ENCODE measurements at places on chromosomes 13 and 19. TPM values are rescaled to one million over a fixed set of nuclear protein-coding genes. Genes with fewer than 3 reads are reported as not detected.

DNA sequence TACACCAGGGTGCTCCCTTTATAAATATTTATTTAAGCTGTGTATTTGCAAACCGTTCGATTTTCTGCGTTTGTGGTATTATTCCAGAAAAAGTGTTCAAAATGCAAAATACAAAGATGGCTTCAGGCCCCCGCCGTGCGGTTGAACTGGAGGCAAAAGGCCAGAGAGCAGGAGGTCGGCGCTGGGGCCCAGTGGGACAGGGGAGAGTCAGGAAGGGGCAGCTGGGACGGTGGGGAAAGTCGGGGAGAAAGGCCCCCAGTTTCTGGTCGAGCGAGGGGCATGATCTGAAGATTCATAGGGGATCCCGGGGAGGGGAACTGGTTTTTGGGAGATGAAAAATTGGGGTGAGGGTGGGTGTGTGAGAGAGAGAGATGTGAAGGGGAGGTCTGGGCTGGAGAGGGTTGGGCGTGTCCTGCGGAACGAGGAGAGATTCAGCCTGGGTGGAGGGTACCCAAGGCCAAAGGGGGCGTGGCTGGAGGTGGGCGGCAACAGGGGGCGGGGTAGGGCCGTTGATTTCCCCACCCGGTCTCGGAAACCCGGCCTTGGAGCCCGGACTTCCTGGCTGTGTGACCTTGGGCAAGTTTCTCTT is 678 bp downstream of the ISOC2 start:
- peak; percentile 85 for DNase-seq

GRCh38 chr19:38263689-38264485 is 486 bp upstream of the SPINT2 start:
- DNase-seq, result peak; percentile 91

DNA sequence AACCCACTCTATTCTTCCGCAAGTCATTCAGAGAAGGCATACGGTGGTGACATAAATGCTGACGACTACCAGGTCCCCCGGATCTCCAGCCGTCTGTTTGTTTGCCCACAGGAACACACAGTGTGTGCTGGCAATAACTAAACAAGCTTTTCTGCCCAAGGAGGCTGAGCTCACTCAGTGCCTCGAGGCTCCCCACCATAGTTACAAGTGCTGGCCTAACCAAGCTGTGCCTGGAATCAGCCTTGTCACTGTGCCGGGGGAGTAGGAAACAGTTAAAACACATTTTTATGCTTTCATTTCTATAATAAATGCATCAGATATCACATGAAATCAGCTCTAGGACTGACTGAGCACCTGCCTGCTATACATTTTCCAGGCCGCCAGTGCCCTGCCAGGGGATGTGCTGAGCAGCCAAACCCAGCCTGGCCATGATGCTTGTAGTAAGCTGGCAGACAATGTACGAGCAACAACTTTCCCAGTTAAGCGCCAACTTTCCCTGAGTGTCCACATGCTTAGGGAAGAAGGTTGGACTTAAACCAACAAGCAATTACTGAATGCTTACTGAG is 28.1 kb downstream of the BRD4 start:
- no peak for DNase-seq

GRCh38 chr13:76823969-76824368 is 62.2 kb downstream of the KCTD12 start:
- no peak for DNase-seq

GRCh38 chr13:49265822-49266221 is 18.1 kb downstream of the CDADC1 start:
- no peak for DNase-seq

GRCh38 chr13:68984688-68985319 is 1122.8 kb upstream of the ATXN8OS start:
- DNase-seq, result no peak

GRCh38 chr13:89361909-89362308 is 1690.7 kb downstream of the SLITRK5 start:
- DNase-seq, result no peak

The PTGER1 gene
- not detected for total RNA-seq

DNA sequence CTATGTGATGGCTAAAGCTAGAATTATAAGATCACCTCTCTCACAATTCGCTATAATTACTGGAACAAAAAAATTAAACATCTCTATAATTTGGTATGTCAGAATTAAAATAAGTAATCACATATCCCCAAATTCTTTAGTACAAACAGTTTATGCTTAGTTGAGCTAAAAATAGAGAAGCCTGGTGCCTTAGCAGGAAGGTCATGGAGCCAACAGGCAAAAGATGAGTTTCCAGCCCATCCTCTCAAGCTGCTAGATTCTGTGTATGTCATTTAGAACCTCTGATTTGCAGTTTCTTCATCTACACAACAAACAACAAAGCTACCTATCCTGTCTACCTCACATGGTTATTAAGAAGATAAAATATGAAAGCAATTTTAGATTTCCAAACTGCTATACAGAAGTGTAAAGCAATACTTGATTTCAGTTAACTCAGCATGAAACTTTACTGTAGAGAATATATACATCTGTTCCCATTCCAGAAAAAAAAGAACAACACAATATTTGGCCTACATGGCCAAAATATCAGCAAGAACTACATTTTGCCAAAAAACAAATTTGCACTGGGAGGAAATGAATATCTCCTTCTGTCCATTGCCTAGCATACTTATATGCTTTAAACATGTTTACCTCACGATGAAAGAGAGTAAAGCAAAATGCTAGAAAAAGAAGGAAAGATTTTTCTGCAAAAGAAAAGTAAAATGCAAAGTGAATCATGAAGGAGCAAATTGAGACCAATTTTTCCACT is 294.0 kb upstream of the MIR17HG start:
- no peak for DNase-seq

DNA sequence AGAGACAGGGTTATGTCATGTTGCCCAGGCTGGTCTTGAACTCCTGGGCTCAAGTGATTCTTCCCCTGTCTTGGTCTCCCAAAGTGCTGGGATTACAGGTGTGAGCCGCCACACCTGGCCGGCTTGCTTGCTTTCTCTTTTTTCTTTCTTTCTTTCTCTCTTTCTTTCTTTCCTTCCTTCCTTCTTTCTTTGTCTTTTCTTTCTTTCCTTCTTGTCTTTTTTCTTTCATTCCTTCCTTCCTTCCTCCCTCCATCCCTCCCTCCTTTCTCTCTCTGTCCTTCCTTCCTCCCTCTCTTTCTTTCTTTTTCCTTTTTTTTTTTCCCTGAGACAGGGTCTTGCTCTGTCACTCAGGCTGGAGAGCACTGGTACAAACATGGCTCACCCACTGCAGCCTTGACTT is 6.8 kb upstream of the BTBD2 start:
- no peak for DNase-seq

- no peak for DNase-seq
Observed at GRCh38 chr19:1768248-1768647, 14.9 kb downstream of the ONECUT3 start.

DNA sequence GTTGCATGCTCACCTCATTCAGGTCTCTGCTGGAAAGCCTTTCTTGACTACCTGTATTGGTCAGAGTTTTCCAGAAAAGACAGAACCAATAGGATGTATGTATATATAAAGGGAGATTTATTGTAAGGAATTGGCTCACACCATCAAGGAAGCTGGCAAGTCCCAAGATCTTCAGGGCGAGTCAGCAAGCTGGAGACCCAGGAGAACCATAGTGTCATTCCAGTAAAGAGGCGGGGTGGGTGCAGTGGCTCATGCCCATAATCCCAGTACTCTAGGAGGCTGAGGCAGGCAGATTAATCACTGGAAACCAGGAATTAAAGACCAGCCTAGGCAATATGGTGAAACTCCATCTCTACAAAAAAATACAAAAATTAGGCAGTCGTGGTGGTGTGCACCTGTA is 30.4 kb upstream of the FARP1 start:
- peak; percentile 48 for DNase-seq

- DNase-seq, result no peak
Observed at GRCh38 chr13:37442996-37443395, 155.6 kb downstream of the POSTN start.

DNA sequence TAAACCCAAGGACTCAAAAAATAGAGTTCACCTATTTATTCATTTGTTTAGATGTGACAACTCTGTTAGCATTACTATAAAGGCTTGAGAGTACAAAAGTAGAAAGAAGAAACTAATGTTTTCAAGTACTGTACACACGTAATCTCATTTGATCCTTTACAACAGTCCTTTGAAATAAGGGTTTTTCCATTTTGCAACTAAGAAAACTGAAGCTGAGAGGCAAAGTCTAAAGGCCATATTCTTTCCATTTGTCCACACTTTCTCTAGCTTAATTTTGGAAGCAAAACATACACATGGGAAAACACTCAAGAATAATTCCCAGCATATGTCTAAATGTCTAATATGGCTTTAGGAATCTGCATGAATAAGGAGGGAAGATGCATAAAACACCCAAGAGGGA is 34.1 kb downstream of the ZAR1L start:
- DNase-seq, result no peak

The ATCAY gene
- total RNA-seq, result not detected

DNA sequence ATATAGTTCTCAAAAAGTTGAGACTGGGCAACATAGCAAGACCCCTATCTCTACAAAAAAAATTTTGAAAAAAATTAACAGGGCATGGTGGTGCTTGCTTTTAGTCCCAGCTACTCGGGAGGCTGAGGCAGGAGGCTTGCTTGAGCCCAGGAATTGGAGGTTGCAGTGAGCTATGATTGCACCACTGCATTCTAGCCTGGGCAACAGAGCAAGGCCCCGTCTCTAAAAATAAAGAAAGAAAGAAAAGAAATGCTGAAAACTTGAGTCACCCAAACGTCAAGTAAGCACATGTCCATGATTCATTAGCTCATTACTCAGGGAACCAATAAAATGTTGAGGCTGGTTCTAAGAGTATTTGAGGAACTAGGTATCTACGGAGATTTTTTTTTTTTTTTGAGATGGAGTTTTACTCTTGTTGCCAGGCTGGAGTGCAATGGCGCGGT is 33.9 kb upstream of the SEMA6B start:
- DNase-seq, result no peak

The CGB1 gene
- not detected for total RNA-seq

DNA sequence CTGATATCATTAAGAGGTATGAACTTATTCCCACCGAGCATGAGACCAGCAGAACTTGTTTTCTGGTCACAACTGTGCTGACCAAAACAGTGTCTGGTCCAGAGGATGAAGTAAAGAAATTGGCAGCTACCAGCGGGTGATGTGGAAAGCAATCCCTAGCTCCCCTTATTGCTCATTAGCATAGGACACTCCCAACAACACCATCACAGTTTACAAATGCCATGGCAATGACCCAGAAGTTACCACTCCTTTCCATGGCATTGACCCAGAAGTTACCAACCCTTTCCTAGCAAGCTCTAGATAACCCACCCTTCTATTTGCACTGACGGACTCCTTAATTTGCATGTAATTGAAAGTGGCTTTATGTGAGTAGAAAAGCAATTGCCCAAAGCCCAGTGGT is 1856.1 kb downstream of the OLFM4 start:
- no peak for DNase-seq

The CYP4F3 gene
- 9.7 TPM for total RNA-seq

DNA sequence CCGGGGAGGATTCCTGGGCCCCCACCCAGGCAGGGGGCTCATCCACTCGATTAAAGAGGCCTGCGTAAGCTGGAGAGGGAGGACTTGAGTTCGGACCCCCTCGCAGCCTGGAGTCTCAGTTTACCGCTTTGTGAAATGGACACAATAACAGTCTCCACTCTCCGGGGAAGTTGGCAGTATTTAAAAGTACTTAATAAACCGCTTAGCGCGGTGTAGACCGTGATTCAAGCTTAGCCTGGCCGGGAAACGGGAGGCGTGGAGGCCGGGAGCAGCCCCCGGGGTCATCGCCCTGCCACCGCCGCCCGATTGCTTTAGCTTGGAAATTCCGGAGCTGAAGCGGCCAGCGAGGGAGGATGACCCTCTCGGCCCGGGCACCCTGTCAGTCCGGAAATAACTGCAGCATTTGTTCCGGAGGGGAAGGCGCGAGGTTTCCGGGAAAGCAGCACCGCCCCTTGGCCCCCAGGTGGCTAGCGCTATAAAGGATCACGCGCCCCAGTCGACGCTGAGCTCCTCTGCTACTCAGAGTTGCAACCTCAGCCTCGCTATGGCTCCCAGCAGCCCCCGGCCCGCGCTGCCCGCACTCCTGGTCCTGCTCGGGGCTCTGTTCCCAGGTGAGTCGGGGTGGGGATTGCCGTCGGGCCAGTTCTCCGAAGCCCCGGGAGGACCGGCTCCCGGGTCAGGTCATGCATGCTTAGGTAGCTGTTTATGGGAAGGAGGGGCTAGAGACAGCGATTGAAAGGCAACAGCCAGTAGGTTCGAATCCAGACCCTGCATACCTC is at the start of gene ICAM1:
Gene ICAM1 (plus strand): TSS at position 505 of the 779 bp plus-strand sequence. CDS start 40 bp downstream, at position 545.
- DNase-seq, result peak; percentile 83

DNA sequence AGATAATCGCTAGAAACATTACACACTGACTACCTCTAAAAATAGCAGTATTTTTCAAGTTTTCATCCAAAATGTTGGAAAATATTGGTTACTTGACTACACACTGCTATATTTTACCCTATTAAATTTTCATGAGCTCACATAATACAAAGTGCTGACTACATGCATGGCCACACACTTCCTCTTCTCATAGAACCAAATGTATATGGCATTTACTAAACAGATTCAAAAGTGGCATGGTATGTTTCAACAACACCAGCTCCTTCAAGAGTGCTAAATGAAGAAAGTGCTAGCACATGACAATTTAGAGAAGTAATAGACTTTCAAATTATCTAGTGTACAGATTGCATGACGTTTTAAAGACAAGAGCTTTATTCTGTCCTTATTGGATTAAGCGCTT is 780.4 kb upstream of the SLITRK6 start:
- no peak for DNase-seq

GRCh38 chr13:27997904-27998522 is 9.5 kb upstream of the URAD start:
- peak; percentile 68 for DNase-seq

GRCh38 chr19:27776020-27776419 is 1436.9 kb downstream of the UQCRFS1 start:
- no peak for DNase-seq

DNA sequence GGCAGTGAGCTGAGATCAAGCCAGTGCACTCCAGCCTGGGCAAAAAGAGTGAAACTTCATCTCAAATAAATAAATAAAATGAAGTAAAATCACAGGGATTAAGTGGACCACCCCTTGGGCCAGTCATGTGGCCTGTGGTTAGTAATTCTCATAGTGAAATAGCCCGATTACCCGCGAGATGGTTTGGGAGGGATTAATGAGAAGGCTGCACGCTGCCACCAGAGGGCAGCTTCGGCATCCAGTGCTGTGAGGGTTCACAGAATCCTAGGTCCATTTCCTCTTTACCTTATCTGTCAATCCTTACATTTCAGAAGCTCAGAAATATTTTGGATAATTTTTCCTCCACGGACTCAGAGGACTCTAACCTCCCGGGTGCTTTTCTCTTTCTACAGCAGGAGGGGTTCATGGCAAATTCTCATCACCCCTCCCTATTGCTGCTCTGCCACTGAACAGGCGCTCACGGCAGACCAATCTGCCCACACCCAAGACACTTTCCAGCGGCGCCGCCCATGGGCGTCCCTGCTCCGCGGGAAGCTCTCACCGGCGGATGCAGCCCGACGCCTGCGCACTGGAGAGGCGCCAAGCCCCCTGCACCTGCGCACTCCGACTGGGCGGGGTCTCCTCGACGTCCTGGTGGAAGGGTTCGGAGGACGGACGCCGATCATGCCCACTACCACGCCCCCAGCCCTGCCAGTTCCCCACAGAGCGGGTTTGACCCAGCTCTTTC is 11.0 kb downstream of the ZNF835 start:
- DNase-seq, result no peak
